ENCODE measurements at places on chromosomes 12 and 14.

- DNase-seq: no peak
Observed at GRCh38 chr12:123449249-123449733, 8.6 kb upstream of the SNRNP35 start.

DNA sequence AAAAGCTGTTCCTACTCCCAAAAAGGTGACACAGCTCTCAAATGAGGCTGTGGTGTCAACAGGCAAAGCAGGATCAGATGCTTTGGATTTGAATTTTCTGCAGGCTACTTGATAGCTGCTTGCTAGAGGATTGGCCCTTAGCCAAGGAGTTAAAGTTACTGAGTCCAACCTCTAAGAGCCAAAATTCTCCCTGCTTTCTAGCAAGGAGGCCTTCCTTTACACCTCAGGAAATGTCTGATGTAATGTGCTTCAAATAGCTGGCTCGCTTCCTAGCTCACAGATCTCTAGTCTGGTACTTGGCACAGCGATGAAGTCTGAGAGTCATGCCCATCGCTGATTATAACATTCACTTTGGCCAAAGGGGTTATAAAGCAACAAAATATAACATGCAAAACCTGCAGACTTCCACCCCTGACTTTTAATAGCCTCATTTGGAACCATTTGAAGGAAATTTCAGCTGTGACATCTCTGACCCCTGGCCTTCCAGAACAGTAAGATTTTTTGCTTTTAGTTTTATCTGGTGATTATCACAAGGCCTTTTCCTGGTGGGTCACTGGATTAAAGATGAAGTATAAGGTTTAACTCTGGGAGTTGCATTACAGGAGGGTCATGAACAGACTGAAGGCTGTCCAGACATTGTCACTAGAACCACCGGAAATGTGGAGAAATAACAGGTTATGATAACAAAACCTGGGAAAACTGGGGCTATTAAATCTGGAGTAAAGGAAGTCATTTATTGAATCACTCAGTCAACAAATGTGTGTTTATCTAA lies 189.7 kb downstream of the EPS8 start:
- DNase-seq: no peak

- no peak for DNase-seq
Observed at GRCh38 chr14:70156592-70156991, 32.2 kb downstream of the SLC8A3 start.

- no peak for DNase-seq
Observed at GRCh38 chr12:66428261-66428660, 126.0 kb downstream of the HELB start.

DNA sequence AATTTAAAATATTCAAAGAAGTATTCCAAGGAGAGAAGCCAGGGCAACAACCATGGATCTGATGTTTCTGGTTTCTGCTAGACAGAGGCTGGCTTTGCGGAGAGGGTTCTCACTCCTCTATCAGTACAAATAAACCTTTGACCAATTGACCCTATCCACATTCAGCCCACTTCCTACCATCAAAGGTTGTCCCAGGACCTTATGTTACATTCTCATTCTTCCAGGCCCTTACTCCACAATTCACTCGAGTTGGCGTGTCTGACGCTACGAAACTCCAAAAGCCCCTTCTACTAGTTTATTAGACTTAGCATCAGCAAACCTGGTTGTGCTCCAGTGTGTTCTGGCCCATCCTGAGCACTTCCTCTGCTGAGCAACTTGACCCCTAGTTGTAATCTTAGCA lies 24.8 kb upstream of the RNASE12 start:
- DNase-seq: no peak

DNA sequence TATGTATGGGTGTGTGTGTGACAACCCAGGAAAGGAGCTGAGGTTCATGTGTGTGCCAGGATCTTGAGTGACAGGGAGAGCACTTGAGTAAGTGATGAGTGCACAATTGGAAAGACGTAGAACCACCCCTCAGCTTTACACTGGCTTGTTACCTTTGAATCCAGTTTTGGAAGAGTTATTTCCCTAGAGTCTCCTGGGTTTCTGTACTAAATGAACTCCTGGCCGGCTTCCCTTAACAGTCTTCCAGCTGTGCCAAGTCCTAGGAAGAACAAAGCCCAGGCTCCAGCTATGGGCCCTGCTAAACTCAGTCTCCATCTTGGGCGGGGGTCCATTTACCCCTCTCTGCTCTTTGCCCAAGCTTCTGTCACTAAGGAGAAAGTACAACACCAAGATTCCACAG lies 19.7 kb upstream of the NR1H4 start:
- no peak for DNase-seq

DNA sequence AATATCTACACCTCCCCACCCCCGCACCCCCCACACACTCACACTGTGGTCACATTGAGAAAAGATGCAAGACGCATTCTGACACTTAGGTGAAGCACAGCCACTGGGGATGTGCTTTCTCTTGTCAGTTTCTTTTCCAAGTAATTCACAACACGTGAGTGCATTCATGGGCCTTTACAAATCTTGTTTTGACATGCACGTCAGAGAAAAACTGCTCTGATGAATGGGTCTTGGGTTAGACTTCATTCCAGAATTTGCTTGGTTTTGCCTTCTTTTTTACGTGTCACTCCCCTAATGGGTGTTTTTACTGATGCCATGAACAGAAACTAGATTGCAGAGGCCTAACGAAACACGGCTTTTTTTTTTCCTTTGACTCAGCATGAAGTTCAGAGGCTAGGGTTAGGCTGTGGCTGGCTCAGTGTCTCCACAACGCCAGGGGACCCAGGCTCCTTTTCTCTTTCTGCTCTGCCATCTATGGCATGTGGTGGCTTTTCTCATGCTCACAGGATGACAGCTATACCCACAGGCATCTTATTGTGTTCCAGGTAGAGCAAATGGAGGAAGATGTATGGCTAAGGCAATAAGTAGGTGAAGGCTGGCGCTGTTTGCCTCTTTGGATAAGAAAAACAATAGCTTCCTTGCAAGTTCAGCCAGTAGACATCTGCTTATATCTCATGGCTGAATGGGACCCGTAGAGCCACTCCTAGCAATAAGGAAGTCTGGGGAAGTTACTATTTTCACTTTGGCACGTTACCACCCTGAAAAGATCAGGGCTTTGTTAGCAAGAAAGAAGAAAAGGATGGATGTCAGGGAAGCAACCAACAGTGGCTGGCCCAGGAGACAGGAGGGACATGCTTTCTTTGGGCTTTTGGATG lies 253.3 kb downstream of the SLC15A4 start:
- no peak for DNase-seq

DNA sequence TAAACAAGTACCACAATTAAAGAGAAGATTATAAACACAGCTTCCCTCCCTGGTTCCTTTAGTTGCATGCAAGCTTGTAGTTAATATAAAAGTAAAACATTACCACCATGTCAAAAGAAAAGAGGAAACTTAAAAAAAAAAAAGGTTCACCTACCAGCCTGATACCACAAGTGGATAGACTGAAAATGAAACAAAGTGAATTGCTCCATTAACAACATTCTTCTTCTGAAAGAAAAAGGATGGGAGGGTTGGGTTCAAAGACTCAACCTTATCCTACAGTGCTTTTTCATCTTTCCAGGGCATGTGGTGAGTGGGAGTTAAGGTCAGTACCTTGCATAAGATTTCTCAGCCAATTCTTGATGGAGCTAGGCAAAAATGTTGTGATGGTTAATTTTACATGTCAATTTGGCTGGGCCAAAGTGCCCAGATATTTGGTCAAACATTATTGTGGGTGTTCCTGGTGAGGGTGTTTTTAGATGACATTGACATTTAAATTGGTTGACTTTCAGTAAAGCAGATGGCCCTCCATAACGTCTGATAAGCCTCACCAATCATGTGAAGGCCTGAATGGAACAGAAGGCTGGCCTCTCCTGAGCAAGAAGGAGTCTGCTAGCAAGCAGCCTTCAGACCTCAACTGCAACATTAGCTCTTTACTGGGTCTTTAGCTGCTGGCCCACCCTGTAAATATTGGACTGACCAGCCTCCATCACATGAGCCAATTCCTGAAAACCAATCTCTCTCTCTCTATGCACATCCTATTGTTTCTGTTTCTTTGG lies 28.8 kb downstream of the VCPKMT start:
- DNase-seq: peak; percentile 24

DNA sequence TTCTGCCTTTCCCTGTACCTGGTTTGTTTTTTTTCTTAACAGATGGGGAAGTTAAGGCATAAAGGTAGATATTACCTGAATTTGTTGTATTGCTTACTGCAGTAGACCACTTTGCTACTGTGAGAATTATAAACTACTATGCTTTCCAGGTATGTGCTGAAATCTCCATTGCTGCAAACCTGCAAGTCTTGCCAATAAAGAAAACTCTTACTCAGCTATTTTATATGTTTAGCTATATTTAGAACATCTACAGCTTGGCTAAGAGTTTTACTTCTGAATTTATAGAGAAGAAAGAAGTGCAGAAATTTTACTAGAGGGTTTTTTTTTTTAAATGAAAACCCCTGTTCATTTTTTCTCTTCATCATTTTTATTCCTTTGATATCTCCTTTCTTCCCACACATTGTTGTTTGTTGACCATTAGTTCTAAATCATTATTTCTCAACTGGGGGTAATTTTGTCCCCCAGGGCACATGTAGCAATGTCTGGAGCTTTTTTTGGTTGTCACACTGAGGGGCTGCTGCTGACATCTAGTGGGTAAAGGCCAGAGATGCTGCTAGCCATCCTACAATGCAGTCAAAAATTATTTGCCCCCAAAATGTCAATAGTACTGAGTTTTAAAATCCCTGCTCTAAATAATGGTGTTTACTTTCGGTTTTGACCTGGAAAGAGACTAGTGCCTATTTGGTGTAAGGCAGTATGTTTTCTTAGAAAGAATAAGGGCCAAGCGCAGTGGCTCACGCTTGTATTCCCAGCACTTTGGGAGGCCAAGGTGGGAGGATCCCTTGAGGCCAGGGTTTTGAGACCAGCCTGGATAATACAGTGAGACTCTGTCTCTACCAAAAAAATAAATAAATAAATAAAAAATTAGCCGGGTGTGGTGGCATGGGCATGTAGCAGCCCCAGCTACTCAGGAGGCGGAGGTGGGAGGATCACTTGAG lies 48.6 kb downstream of the PCNX1 start:
- DNase-seq: peak; percentile 54

- DNase-seq: peak; percentile 48
Observed at GRCh38 chr12:54032627-54033100, at the start of gene HOXC5. HOXC5 (plus strand) TSS chr12:54033050; CDS start chr12:54033123, 73 bp downstream.

DNA sequence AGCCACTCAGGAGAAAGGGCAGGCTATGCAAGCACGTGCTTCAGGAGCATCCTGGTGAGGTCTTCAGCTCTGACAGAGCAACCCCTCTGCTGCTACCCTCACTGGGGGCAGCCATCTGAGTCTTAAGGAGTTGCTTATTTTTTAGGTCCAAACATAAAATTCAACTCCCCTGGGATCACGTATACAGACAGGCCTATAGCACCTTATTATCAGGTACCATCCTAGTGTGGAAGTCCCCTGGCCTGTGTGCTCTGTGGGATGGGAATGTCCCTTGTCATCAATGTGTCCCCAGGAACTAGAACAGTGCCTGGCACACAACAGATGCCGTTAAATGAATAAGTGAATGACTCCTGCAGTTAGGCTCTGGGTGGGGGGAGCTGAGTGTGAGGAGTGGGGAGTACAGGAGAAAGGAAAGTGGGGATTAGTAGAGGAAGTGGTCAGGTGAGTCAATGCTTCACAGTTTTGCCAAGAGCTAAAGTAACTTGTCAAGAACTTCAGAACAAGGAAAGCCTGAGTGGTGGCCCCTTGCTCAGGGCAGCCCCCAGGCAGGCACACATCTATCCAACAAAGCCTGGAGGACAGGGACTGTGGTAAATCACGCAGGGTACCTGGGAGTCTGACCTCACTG lies 33.5 kb downstream of the DAD1 start:
- peak; percentile 62 for DNase-seq

- no peak for DNase-seq
Observed at GRCh38 chr14:54568821-54569595, 2.1 kb downstream of the SAMD4A start.

- no peak for DNase-seq
Observed at GRCh38 chr14:103891667-103892215, 36.5 kb upstream of the TDRD9 start.

DNA sequence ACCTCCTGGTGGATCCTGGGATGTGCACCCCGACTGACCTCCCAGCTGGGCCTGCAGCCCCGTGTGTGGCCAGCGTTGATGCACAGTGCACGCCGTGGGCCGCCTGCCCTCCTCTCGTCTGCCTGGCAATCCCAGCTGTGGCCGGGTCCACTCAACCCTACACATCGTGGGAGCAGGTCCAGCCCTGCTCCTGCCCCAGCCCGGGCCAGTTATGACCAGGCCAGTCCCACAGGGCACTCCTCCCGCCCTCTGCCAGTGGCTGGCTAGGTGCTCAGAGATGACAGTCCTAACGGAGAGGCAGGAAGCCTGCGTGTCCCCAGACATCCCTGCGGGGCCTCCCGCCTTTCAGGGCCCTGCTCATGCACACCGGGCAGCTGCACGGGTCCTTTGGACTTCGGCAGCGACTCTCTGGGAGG lies 10.8 kb downstream of the GALNT9 start:
- DNase-seq: no peak

GRCh38 chr12:47214771-47215170 lies 135.0 kb upstream of the AMIGO2 start:
- peak; percentile 31 for DNase-seq

DNA sequence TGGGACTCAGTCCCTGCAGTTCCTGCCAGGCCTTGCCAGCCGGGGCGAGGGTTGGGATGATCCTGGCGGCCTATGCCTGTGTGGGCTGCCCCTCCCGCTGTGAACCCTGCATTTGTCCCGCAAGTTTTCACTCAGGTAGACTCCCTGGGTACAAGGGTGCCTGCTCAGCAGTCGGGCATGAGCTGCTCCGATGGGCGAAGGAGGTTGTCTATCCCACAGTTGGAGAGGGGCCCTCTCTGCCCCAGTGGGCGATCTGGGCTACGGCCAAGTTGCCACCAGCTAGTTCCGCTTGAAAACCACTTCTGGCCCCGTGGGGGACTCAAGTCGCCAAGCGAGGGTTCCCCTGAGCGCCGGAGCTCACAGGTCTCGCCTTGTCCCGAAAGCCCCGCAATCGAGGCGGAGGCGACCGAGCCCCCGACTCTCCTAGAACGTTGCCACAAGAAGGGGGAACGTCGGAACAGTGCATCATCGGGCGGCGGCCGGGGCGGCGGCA lies 365 bp upstream of the TPI1 start:
- DNase-seq: no peak

DNA sequence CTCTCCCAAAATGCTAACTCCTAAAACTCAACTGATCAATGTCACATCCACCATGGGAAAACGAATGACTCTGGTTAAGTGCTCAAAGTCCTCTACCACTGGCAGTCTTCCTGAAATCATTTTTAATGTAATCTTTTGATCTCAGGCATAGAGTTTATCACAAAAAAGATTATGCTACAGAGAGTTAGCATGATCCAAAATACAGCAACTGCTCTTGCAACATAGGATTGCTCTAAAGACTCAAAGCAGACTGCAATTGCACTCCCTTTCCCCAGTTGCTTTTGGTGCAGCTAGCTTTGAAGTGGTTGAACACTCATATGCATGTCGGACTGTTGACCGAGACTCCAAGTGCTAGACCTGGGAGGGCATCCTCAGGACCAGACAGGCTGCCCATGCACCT lies 109.3 kb downstream of the C12orf42 start:
- no peak for DNase-seq

GRCh38 chr12:96041181-96041580 lies 5.8 kb upstream of the LTA4H start:
- DNase-seq: no peak
